SK-N-SH (cell line): ENCODE measurements at places on chromosomes 6 and 20. TPM values are rescaled to one million over a fixed set of nuclear protein-coding genes. Genes with fewer than 3 reads are reported as not detected.
A peak's percentile ranks its signal among the peaks of the same experiment; 100 is the strongest.

CABLES2 gene
- 4.2 and 4.8 TPM in 2 replicates for polyA plus RNA-seq

DNA sequence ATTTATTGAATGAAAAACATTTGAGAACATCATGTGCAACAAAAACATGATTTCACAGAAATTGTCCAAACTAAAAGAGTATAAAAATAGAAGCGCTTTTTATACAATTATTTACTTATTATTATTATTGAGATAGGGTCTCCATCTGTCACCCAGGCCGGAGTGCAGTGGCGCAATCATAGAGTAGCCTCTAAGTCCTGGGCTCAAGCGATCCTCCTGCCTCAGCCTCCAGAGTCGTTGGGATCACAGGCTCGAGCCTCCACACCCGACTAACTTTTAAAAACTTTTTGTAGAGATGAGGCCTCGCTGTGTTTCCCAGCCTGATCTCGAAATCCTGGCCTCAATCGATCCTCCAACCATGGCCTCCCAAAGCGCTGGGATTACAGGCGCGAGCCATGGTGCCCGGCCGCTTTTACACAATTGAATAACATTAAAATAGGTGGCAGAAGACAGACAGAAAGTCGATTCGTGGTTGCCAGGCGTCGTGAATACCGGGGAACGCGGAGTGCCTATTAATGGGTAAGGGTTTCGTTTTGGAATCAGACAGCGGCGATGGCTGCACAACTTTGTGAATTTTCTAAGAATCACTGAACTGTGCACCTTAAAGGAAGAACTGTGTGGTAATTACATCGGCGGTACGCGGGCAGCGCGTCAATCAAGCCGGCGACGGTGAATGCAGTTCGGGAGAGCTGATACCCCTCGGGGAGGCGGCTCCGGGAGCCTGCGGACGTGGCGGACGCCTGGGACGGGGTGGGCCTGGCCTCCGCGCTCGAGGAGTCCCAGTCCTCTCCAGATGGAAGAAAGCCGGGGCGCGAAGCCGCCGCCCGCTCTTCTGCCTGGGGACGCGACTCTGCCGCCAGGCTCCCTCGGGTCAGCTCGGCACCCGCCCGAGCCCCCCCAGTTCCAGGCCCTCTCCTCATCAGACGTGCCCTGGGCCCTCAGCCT lies 807 bp downstream of the TBC1D20 start:
- peak overlapping the region; percentile 88 for H3K4me3 ChIP-seq
- H3K36me3 ChIP-seq, result no peaks in the 10 kb centered on the region
- no peak for DNase-seq
- H3K27ac ChIP-seq, result peak overlapping the region; percentile 78
- peaks cover 13% of the 10 kb centered on the region for H3K4me1 ChIP-seq

- H3K27ac ChIP-seq, result no peak overlapping the region
- H3K4me1 ChIP-seq, result no peaks in the 10 kb centered on the region
- H3K4me3 ChIP-seq, result no peak overlapping the region
These were observed 27.9 kb upstream of the SLC2A12 start for GRCh38 chr6:134080171-134080795.

- no peaks in the 10 kb centered on the region for H3K36me3 ChIP-seq
- H3K27ac ChIP-seq, result peak overlapping the region; percentile 74
- H3K4me3 ChIP-seq, result no peak overlapping the region
- H3K4me1 ChIP-seq, result peaks cover 13% of the 10 kb centered on the region; the same call in 1 of the 2 replicates
- DNase-seq, result no peak
These were observed 327.5 kb upstream of the JAG1 start for GRCh38 chr20:11001302-11001701.

DNA sequence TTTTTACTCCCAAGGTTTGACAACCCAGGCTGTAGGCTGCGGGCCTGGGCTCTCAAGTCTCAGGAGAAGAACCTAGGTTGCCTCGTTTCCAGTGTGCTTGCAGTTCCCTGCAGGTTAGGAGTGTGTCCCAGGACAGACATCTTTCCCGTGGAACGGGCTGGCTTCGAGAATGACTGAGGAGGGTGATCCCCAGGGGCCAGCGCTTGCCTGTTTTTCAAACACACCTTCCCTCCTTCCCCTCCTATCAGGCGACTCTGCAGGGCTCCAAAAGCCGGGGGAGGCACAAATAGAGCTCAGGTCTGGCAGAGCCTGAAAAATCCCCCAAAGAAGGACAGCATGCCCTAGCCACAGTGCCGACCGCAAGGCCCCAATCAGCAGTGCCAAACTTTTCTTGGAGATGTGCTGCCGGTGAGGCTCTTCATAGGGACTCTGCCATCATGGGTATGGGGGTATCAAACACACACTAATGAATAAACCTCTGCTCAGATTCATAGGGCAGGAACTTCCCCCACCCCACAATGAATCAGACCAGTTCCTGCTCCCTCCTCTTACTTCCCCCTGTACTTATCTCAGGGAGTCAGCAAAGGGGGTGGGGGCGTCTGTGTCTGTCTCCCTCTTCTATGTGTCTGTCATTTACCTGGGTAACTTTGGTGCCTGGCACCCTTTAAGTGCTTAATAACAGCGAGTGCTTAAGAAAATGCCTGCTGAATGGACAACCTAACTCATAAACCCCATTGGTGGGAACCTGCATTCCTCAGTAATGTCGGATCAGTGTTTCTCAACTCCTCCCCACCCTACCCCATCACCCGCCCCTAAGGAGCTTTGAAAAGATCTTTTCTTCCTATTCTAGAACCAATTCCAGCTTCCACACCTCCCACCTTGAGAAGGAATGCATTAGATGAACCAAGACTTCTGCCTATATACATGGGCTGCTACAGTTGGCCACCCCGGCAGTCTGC lies 1.6 kb downstream of the KCNG1 start:
- DNase-seq, result no peak
- no peaks in the 10 kb centered on the region for H3K36me3 ChIP-seq
- H3K4me3 ChIP-seq, result peak overlapping the region; percentile 66; the same call in 1 of the 2 replicates
- H3K27ac ChIP-seq, result no peak overlapping the region; the same call in 1 of the 2 replicates
- peaks cover 51% of the 10 kb centered on the region; the same call in 1 of the 2 replicates for H3K4me1 ChIP-seq

WFDC5 gene
- polyA plus RNA-seq, result 0.08 and 0.11 TPM in 2 replicates

HLA-DQB1 gene
- polyA plus RNA-seq, result not detected in 2 replicates

GRCh38 chr20:63704749-63705117 lies 3.0 kb downstream of the ARFRP1 start:
- no peak overlapping the region for H3K27ac ChIP-seq
- peaks cover 26% of the 10 kb centered on the region for H3K36me3 ChIP-seq
- H3K4me1 ChIP-seq, result peaks cover 30% of the 10 kb centered on the region; the same call in 1 of the 2 replicates
- no peaks in the 10 kb centered on the region for H3K27me3 ChIP-seq
- DNase-seq, result no peak

RGS17 gene
- 1.3 and 1.4 TPM in 2 replicates for polyA plus RNA-seq

CCDC170 gene
- polyA plus RNA-seq, result not detected in 2 replicates

RPL10A gene
- polyA plus RNA-seq, result 2,393 and 3,548 TPM in 2 replicates

ZNF311 gene
- 0.16 and 0.21 TPM in 2 replicates for polyA plus RNA-seq

F13A1 gene
- not detected in 2 replicates for polyA plus RNA-seq

DNA sequence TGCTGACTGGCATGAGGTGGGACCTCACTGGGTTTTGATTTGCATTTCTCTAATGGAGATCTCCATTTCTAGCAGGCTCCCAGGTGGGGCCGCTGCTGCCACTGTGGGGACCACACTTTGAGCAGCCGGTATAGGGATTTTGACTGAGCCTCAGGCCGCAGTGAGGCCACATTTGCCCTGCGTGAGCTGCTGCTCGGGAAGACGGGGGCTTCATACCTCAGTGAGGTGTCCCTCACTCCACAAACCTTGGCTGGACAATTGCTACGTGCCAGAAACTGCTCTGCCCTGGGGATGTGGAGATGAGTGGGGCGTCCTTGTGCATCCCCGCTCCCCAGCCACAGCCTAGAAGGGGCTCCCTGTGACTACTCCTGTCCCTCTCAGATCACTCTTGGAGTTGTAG lies 134.3 kb downstream of the ANKRD60 start:
- no peaks in the 10 kb centered on the region; the same call in 1 of the 2 replicates for H3K4me1 ChIP-seq
- H3K4me3 ChIP-seq, result no peak overlapping the region
- H3K36me3 ChIP-seq, result no peaks in the 10 kb centered on the region

PRL gene
- not detected in 2 replicates for polyA plus RNA-seq

RAET1L gene
- polyA plus RNA-seq, result not detected in 2 replicates

EPB41L2 gene
- polyA plus RNA-seq, result 1.4 and 1.9 TPM in 2 replicates

GRCh38 chr6:89536231-89536630 lies 102.3 kb downstream of the LYRM2 start:
- no peak overlapping the region for H3K4me3 ChIP-seq
- no peak overlapping the region for H3K27ac ChIP-seq
- no peaks in the 10 kb centered on the region for H3K27me3 ChIP-seq
- no peaks in the 10 kb centered on the region for H3K4me1 ChIP-seq

- H3K4me1 ChIP-seq, result no peaks in the 10 kb centered on the region
- DNase-seq, result no peak
- no peaks in the 10 kb centered on the region for H3K36me3 ChIP-seq
- no peak overlapping the region for H3K4me3 ChIP-seq
- H3K27me3 ChIP-seq, result no peaks in the 10 kb centered on the region
These were observed 51.9 kb downstream of the KIZ start for GRCh38 chr20:21177767-21178166.

LPIN3 gene
- polyA plus RNA-seq, result 0.21 and 0.34 TPM in 2 replicates

- no peak overlapping the region for H3K4me3 ChIP-seq
- H3K4me1 ChIP-seq, result no peaks in the 10 kb centered on the region
- H3K27me3 ChIP-seq, result no peaks in the 10 kb centered on the region; the same call in 1 of the 2 replicates
- DNase-seq, result no peak
These were observed 61.7 kb downstream of the PLEKHG1 start for GRCh38 chr6:150661216-150662007.

DNA sequence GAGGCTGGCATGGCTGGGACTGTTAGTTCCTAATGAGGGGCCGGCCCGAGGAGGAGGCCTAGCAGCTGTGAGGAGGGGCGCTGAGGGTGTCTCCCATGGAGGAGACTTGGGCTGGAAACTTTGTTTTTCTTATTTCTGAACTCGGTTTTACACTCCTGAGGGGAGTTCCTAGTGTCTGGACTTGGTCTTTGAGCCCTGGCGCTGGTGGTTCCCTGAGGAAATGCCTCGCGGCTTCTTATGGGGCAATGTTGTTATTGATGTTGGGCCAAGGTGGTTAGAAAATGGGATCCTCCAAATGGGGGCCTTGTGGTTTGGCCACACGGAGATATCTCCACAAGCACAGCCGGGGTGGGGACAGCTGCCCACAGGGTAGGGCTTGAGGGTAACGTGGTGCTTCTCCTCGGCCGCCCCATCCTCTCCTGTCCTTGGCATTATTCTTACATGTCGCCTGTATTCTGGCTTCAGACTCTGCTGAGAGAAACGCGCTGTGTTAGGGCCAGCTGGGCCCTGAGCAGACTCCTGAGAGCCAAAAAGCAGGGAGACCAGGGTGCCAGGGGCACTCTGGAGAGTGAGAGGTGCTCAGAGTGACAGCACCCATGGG lies 136.9 kb downstream of the FOXO3 start:
- no peaks in the 10 kb centered on the region for H3K27me3 ChIP-seq
- no peak for DNase-seq
- H3K36me3 ChIP-seq, result no peaks in the 10 kb centered on the region
- H3K27ac ChIP-seq, result no peak overlapping the region

C20orf144 gene
- polyA plus RNA-seq, result 0.12 and 0.13 TPM in 2 replicates

DNA sequence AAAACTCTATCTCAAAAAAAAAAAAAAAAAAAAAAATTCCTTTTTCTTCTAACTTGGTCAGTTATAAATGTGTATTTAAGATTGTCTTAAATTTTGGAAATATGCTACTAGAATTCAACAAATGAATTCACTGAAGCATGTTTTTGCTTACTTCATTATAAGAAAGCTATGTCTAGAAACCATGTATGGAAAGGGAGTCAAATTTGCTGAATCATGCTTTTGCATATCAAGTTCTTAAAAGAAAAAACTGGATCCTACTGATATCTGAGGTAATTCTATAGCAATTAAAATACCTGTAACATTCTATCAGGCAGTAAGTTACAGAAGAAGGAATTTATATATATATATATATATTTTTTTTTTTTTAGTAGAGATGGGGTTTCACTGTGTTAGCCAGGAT lies 27.7 kb downstream of the AKIRIN2 start:
- peaks cover 47% of the 10 kb centered on the region for H3K36me3 ChIP-seq
- no peak overlapping the region for H3K27ac ChIP-seq
- no peak for DNase-seq

GRCh38 chr6:89116702-89117101 lies 1.2 kb downstream of the SRSF12 start:
- H3K36me3 ChIP-seq, result no peaks in the 10 kb centered on the region
- no peaks in the 10 kb centered on the region for H3K27me3 ChIP-seq
- H3K27ac ChIP-seq, result no peak overlapping the region

DNA sequence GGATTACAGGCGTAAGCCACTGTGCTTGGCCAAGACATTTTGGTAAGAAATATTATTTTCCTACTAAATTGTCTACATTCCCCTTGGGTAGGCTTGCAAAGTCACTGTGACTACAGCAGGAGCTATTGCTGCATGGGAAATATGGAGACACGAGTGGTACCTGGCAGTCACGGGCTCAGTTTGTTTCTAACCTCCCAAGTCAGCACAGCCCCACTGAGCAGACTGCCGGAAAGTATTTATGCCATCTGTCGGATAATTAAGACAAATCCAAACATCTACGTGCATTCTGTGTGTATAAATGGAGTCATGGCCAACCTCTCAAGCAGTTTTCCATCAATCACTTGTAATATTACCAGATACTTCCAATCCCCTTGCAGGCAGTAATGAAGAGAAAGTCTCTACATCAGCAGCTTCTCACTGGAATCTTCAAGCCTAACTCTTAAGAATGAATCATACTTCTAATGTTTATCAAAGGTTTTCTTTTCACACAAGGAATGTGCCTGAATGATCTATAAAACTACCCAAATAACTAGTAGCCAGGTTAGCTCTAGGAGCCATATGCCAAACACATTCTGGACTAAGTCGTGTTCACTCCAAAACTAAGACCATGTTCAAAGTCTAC lies 20.1 kb downstream of the PSMB1 start:
- no peaks in the 10 kb centered on the region for H3K27me3 ChIP-seq
- H3K36me3 ChIP-seq, result peaks cover 46% of the 10 kb centered on the region
- no peak overlapping the region for H3K4me3 ChIP-seq
- H3K4me1 ChIP-seq, result no peaks in the 10 kb centered on the region

GRCh38 chr20:47989957-47990356 lies 204.7 kb upstream of the SULF2 start:
- peak; percentile 34 for DNase-seq
- peaks cover 15% of the 10 kb centered on the region; the same call in 1 of the 2 replicates for H3K4me1 ChIP-seq
- no peak overlapping the region for H3K27ac ChIP-seq

DNA sequence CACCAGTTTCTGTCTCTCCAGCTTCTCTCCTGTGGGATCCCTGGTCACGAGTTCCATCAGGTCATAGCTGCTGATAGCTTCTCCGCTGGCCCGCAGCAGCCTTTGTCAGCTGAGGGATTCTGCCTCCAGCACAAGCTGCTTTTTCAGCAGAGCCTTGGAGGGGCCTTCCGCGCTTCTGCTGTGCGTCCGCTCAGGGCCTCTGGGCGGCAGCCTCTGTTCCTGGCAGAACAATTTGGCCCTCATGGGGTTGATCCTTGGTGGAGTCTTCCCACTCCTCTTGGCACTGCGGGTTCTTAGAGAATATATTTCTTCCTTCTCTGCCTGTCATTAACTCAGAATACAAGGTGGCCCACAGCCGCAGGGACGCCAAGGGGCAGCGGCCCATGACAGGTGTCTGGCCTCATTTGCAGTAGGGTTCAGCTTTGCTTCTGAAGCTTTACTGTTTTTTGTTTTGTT lies 158.8 kb downstream of the DTNBP1 start:
- H3K36me3 ChIP-seq, result peaks cover 7% of the 10 kb centered on the region; the same call in 1 of the 2 replicates
- no peaks in the 10 kb centered on the region for H3K27me3 ChIP-seq
- H3K4me1 ChIP-seq, result peaks cover 25% of the 10 kb centered on the region
- DNase-seq, result peak; percentile 46
- peak overlapping the region; percentile 89; the same call in 1 of the 2 replicates for H3K27ac ChIP-seq
- no peak overlapping the region for H3K4me3 ChIP-seq

- H3K27ac ChIP-seq, result no peak overlapping the region
- no peaks in the 10 kb centered on the region for H3K27me3 ChIP-seq
- no peak overlapping the region for H3K4me3 ChIP-seq
- H3K36me3 ChIP-seq, result no peaks in the 10 kb centered on the region
- H3K4me1 ChIP-seq, result no peaks in the 10 kb centered on the region; the same call in 1 of the 2 replicates
These were observed 36.4 kb downstream of the RPP40 start for GRCh38 chr6:4967301-4968030.
